Hematopoietic multipotent progenitor cell treated with erythropoietin and hydrocortisone succinate and interleukin-3 and kit ligand, for 17 days (in vitro differentiated cells): ENCODE measurements at places on chromosomes 3 and 15.
A peak's percentile ranks its signal among the peaks of the same experiment; 100 is the strongest.

DNA sequence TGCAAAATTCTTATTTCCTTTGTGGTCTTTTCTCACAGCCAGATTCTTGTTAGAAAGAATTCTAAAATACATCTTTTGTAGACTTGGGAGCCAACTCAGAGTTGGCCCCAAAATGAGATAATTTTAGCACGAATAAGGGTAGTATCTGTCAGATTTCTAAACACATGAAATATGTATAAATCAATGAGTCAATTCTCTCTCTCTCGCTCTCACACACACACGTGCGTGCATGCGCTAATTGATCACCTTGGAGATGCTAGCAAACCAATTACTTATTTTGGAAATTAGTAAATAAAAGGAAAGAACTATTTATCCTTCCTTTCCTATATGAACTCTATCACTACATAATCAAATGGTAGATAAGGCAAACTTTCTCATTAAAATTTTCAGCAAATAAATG, 32.9 kb upstream of the PIK3R4 start:
- no peak for DNase-seq

- DNase-seq: no peak
Measured at GRCh38 chr15:71748293-71748718, 62.0 kb upstream of the NR2E3 start.

DNA sequence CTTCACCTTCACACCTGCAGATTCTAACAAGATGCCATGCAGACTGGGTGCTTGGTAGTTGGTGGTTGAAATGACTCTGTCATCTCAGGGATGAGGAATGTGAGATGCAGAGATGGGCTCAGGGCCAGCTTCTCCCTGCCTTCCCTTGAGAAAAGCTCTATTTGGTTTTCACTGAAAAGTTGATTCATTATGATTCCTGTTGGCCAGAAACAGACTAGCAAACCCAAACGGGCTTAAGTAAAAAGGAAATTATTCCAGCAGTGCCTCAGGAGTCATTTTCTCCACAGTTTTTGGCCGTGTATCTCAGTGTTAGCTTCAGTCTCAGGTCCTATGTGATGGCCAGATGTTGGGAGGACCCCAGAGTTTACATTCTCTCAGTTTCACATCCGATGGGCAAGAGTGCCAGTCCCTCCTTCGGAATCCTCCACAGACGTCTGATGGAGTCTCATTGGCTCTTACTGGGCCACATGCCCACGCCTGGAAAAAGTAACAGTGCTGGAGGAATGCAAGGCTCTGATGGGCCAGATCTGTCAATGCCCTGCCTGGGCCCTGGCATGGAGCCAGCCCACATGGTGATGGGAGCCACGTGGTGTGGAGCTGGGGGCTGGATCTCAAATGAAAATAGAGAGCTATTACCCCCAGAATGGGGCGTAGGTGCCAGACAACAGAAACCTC, 22.3 kb upstream of the SACM1L start:
- DNase-seq: peak; percentile 29

DNA sequence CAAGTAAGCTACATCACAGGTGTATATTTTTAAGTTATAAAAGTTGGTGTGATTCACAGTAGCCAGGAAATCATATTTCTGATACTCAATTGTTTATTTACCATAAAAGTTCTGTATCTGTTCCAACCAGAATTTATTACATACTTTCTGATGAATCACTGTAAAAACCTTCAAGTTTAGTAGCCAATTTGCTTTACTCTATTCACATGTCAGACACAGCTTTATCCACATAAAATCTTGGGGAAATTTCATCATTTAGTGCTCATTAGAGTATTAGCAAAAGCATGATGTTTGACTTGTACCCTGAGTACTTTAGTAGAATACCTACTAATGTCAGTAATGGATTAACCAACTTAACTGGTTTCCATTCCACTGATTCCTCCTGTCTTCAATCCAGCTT, 249.8 kb downstream of the POLQ start:
- DNase-seq: no peak

DNA sequence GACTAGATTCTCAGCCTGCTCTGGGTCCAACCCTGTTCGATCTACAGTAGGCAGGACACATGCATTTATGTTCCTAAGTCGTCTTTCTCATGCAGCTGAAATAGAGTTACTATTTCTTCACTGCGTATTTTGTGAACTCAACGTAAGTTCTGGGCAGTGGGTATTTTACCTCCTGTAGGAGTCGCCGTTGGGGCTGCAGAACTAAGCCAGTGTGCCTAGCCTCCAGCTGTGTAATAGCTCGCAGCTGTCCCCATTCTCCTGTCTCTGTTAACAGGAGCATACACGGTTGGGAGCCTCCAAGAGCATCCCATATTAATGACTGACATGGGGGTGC, 58.4 kb upstream of the HRH1 start:
- DNase-seq: no peak
